ENCODE measurements at places on chromosomes 5 and 9.
A peak's percentile ranks its signal among the peaks of the same experiment; 100 is the strongest.

DNA sequence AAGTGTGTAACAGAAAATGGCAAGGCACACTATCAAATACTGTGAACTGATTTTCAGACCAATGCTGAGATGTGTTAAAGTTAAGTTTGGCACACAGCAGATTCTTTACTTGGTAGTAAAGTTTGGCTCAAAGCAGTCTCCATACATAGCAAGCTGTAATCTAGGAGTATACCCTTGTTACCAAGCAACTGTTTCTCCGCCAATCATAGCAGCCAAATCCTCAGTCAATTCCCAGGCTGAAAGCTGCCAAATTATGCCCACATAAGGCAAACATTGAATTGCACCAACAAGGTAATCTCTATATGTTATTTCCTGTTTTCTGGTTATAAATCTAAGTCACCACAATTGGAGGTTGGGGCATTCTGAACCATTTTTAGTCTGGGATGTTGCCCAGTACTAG, 345.7 kb downstream of the DEPDC1B start:
- no peak for DNase-seq

DNA sequence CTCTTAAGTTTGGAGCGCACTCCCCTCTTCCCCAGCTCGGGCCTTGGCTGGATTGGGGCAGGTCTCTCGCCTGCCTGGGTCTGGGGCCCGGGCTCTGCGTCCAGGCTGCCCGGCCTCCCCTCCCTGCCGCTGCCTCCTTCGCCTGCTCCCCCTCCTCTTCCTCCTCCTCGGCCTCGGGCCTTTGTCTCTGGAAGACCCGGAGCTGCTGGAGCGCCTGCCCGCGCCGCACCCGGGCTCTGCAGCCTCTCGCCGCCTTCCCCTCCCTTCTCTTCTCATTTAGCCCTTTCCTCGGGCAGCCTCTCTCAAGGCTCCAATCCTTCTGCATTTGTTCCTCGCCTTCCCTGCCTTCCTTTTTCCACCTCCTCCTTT, 218.5 kb downstream of the C9orf50 start:
- no peak for DNase-seq

DNA sequence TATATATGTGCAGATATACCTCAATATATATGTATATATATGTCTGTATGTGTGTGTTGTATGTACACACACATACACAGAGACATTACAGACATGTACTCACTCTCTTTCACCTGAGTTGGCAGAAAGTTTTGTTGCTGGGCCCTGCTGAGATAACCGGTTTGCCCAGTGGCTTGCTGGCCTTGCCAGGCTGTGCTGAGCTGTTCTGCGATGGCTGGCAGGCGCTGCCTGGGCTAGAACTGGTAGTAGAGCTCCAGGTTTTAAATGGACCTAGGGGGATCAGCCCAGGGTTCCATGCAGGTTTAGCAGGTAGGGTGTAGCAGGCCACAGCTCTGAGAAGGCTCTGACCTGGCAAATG, 394.3 kb downstream of the GADD45G start:
- DNase-seq: peak; percentile 93

DNA sequence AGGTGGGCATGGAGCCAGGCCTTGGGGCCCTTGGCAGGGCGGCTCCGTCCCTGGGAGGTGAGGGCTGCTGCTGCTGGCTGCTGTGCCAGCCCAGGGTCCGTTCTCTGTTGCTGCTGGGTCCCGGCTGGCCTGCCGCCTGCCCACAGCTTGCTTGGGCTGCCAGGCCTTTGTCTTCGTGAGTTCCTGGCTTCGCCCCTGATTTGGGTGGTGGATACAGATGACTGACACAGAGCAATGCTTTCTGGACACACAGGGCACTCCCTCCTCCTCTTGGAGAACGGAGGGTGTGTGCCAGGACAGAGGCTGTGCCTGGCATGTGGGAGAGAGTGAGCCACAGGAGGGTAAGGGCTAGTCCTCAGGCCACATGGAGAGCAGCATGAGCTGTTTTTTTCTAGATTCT, 166.1 kb downstream of the MACROH2A1 start:
- DNase-seq: no peak

- DNase-seq: no peak
Measured at GRCh38 chr9:79568337-79569101, 3.2 kb upstream of the TLE4 start.

- DNase-seq: no peak
Measured at GRCh38 chr5:133427121-133427777, 185.1 kb downstream of the FSTL4 start.

DNA sequence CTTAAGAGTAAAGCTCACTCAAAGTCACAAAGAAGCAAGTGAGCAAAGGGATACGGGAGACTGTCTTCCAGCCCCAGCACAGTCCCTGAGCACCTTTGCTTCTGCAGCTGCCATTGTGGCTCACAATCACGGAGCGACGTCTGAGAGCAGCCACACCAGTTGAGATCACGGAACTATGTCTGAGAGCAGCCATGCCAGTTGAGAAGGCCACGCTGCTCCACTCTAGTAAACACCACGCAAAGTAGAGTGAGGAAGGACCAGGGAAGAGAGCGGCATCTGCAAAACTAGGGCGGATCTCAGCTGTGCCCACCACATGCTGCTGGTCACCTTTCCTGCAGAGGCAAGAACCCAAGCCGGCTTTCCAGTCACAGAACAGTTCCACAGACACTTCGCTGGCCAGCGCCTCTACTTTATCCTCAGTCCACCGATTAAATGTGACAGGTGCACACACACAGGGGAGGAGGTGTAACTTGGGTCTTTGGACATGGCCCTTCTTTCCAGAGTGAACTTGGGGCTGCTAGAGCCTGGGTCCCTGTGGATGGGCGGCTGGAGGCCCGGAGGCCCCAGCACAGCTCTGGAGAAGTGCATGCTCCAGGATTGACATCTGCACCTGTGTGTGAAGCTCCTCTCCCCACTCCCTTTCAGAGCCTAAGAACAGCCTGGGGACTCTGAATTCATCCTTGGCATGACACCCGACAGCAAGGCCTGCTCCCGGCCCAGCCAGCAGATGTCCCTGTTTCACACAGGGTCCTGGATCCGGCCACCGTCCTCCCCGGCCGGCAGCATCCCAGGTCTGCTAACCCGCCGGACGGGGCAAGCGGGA, 324.9 kb upstream of the IRX4 start:
- DNase-seq: no peak

GRCh38 chr5:67142816-67143215, 53.8 kb downstream of the CD180 start:
- no peak for DNase-seq

GRCh38 chr5:123664961-123665360, 153.0 kb downstream of the CSNK1G3 start:
- DNase-seq: no peak

DNA sequence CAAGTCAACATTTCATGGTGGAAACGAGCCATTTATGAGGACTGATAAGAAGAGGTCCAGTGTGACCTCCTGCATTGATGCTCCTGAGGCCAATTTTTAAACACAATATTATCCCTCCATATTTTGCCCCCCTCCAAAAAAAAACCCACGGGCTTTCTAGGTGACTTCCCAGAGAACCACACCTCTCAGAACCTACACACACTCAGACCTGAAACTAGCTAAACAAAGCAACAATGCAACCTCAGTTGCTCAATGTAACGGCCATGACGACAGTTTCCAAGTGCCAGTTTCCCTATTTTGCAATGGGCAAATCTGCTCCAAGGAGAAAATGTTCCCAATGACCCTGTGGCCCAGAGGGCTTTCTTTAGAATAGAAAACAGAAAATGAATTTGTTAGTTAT, 3.5 kb downstream of the NRG2 start:
- DNase-seq: peak; percentile 47

DNA sequence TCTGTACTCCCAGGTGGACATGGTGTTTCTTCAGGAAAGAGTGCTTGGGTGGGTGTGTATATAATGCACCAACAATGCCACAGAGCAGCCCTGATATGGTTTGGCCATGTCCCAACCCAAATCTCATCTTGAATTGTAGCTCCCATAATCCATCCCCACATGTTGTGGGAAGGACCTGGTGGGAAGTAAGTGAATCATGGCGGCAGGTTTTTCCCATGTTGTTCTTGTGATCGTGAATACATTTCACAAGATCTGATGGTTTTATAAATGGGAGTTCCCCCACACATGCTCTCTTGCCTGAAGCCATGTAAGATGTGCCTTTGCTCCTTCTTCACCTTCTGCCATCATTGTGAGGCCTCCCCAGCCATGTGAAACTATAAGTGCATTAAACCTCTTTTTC, 158.5 kb downstream of the NR3C1 start:
- no peak for DNase-seq

GRCh38 chr5:96816411-96816939, 8.7 kb upstream of the ERAP1 start:
- no peak for DNase-seq

GRCh38 chr9:79574781-79575180, 3.0 kb downstream of the TLE4 start:
- DNase-seq: no peak

- DNase-seq: no peak
Measured at GRCh38 chr5:77798456-77798855, 22.3 kb upstream of the TBCA start.

- no peak for DNase-seq
Measured at GRCh38 chr5:119515192-119515591, 62.9 kb downstream of the HSD17B4 start.

DNA sequence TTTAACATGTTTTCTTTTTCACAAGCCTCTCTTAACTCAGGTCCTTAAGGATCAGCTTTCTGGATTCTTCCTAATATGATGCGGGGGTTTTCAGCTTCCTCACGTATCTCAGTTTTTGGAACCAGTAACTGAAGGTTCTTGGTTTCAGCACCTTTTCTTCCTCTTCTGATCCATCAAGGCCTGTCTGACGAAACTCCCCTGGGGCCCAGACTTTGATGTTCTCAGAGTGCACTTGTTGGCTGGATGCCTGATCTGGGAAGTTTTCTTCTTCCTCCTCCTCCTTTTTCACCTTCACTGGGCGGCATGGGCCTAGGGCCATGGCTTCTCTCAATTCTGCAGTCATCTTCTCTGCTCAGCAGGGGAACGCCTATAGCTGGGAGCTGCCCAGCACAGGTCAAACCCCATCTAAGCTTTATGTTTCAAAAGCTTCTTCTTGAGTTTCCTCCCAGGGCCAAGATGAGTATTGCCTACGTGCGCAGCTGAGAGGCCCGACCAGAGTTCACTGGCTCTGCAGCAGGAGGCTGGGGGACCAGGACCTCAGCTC, 44.8 kb downstream of the GHR start:
- no peak for DNase-seq

- DNase-seq: no peak
Measured at GRCh38 chr5:15009420-15009819, 137.8 kb upstream of the ANKH start.

DNA sequence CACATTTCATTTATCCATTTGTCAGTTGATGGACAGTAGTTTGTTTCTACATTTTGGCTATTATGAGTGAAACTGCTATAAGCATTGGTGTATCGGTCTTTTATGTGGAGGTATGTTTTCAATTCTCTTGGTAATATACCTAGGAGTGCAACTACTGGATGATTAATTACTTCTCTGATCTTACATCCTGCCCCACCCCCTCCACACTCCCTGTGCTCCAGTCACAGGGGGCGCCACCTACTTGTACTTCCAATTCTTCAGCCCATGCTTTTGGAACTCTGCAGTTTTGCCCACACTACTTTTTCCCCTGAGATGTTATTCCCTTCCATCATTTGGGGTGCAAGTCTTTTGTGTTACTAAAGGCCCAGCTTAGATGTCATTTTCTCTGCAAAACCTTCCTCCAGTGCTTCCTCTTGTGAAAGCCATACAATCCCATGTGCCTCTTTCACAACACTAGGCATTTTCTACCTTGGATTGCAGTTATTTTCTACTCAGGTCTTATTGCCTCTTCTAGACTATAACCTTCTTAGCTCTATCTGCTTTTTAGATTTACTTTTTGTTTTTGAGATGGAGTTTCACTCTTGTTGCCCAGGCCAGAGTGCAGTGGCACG, 42.1 kb downstream of the SEC61B start:
- no peak for DNase-seq

DNA sequence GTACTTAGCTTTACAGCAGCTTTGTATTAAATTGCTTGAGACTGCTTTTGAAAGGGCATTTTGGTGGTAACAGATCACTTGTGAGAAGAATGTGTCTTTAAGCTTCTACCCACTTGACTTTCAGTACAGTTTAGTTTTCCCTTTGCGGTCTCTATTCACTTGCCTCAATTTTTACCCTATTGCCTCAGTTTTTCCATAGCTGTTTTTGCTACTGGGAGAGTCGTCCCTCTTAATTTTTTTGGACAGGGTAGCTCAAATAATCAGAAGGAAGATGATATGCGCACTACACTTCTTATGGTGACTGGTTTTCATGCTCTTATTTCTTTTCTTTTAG, 18.8 kb downstream of the UGCG start:
- DNase-seq: no peak

GRCh38 chr5:72268753-72269410, 51.2 kb downstream of the MRPS27 start:
- DNase-seq: peak; percentile 60

DNA sequence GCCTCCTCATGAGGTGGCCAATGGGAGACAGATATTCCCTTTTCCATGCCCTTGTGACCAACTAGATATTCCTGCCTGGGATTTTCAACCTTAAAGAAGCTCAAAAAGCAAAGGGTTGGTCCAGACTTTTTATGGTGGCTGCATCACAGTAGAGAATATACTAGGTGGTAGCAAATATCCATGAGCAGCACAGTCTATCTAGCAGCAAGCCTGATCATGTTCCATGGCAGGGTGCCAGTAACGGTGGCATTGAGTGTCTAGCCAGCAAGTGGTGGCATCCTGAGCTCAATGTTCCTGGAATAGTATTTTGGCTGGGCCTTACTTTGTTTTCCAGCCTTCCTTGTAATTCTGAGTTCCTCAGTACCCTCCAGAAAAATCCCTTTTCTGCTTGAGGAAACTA, 25.8 kb downstream of the CDC25C start:
- DNase-seq: peak; percentile 60

DNA sequence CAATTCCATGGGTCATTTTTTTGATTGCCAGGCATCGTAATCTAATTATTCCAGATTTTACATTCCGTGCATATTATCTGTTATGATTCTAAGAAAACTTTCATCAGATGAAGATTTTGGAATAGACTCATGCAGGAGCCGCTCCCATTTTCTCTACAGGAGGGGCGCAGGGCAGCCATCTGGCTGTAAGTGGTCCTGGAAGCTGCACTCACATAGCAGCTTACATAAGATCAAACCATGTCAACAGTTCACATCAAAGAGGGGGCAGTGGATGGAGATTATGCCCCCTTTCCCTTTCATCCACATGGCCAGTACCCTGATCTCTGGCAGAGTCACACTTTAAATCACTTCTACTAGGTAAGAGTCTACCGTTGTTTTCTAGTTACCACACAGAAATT, 73.3 kb upstream of the PCA3 start:
- DNase-seq: no peak
